ENCODE measurements at places on chromosomes 7 and 10. TPM values are rescaled to one million over a fixed set of nuclear protein-coding genes. Genes with fewer than 3 reads are reported as not detected.

The MALSU1 gene
- 49.0 TPM for total RNA-seq

The AFAP1L2 gene
- total RNA-seq: 6.1 TPM

The PPP1R17 gene
- not detected for total RNA-seq

The BMPR1A gene
- total RNA-seq: 66.2 TPM

The AEBP1 gene
- 124 TPM for total RNA-seq

The PTPRE gene
- total RNA-seq: 68.7 TPM

The NPSR1 gene
- total RNA-seq: not detected

The CXCL12 gene
- 91.4 TPM for total RNA-seq

The MYL10 gene
- not detected for total RNA-seq

The KLF14 gene
- 0.31 TPM for total RNA-seq

The OPN4 gene
- not detected for total RNA-seq

The MYO1G gene
- total RNA-seq: 11.9 TPM

The COL26A1 gene
- total RNA-seq: 4.7 TPM

The HOXA1 gene
- total RNA-seq: 0.31 TPM

The CPA4 gene
- 1.7 TPM for total RNA-seq

The ANXA11 gene
- total RNA-seq: 282 TPM

- no peak for DNase-seq
Observed at GRCh38 chr7:28579571-28579970, 167.3 kb downstream of the CREB5 start.

- no peak for DNase-seq
Observed at GRCh38 chr7:75536491-75536890, 44.4 kb downstream of the SPDYE5 start.

GRCh38 chr10:27819781-27820531 lies 74.3 kb upstream of the MKX start:
- DNase-seq: peak; percentile 63

GRCh38 chr7:117946151-117946633 lies 73.0 kb upstream of the CTTNBP2 start:
- DNase-seq: no peak

- peak; percentile 59 for DNase-seq
Observed at GRCh38 chr7:3908153-3908552, 607.1 kb downstream of the SDK1 start.

- no peak for DNase-seq
Observed at GRCh38 chr7:154638286-154638685, 364.6 kb downstream of the PAXIP1 start.

DNA sequence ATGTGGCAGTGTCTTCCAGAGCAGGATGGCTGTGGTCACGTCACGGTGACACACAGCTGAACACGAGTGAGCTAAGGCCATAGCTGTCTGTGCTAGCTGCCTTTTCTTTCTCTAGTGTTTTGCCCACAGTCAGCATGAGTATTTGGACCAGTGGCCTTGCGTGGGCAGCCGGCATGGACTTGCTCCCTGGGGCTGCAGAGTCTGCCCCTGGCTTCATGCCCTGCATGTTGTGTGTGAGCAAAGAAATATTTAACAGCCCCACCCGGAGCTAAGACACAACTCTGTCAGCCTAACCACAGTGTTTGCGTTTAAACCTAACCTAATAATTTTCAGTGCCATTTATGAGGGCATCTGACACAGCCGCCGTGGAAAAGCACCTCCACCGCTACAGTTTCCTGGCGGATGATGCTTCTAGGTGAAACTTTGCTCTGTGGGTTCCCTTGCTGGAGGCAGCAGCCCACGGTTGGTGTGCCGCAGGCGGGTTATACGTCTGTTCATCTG lies 14.6 kb downstream of the CHST12 start:
- DNase-seq: no peak

GRCh38 chr10:71128311-71128980 lies 83.9 kb upstream of the UNC5B start:
- no peak for DNase-seq

- no peak for DNase-seq
Observed at GRCh38 chr7:1926908-1927306, 256.8 kb downstream of the ELFN1 start.

DNA sequence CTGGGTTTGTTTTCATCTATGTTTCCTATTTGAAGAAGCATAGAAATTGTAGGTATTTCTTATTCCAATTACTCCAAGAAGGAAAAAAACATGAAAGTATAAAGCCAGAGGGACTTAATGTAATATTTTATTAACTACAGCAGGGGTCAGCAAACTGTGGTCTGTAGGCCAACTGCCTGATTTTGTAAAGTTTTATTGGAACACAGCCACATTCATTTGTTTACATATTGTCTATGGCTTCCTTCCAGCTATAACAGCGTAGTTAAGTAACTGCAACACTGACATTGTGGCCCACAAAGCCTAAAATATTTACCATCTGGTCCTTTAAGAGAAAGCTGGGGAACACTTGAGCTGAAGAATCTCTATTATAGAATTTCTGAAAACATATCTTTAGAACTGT lies 306.2 kb downstream of the BICC1 start:
- DNase-seq: peak; percentile 97

DNA sequence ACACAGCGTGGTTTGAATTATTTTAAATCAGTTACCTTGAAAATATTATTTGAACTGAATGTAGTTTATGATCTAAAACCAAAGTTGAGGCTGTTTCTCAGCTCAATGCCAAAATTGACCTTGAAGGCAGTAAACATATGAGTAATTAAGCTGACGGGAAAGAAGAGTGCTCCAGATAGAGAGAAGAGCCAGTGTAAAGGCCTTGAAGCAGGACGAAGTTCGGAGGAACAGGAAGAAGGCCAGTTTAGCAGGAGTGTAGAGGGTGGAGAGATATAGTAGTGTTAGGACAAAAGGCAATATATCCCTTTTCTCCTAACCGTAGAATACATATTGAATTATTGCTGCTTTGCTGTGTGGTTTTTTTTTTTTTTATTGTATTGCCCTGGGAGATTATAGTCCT lies 63.2 kb downstream of the CYP51A1 start:
- no peak for DNase-seq

- DNase-seq: no peak
Observed at GRCh38 chr10:73875139-73875475, 752 bp upstream of the CAMK2G start.

DNA sequence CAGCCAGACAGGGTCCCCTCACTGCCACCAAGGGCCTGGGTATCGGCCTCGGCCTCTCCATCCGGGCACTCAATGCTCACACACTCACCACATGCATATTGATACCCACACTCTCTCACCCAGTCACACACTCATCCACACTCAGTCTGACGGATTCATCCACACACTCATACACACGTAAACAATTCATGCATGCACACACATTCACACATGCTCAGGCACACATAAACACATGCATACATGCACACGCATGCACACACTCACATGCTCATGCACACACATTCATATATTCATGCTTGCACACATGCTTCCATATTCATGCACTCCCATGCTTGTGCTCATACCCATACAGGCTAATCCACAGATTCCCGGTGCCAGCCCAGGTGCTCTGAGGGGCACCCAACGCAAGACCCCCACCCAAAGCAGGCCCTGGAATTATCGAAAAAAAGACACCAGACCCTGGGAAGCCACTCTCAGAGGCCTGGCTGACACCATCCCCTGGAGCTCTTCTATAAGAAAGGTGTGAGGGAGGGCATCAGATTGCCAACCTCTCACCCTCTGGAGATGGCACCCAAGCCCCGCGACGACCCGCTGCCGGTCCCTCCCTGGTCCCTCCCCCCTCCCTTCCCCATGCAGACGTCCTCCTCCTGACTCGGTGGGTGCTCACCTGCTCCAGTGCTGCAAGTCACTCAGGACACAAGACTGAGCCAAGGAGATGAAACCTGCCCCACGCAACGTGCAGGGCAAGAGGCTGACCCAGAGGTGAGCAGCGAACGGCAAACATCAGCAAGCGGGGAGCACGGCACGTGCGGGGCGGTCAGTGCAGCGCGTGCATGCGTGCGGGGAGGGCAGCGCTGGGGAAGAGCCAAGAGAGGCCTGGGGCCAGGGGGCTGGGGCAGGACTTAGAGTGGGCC lies 15.2 kb downstream of the STK32C start:
- DNase-seq: no peak

GRCh38 chr7:142560166-142560565 lies 189.1 kb upstream of the PRSS1 start:
- DNase-seq: no peak

GRCh38 chr7:120988591-120989256 lies at the start of gene CPED1:
Gene CPED1, plus strand, starts transcription at chr7:120988711. Its CDS starts 911 bp downstream, at chr7:120989622.
- peak; percentile 92 for DNase-seq

- no peak for DNase-seq
Observed at GRCh38 chr10:123096452-123096851, 39.3 kb upstream of the HMX3 start.

- peak; percentile 71 for DNase-seq
Observed at GRCh38 chr10:124539935-124540641, 78.5 kb downstream of the LHPP start.

GRCh38 chr7:46153951-46154787 lies 233.1 kb upstream of the IGFBP3 start:
- no peak for DNase-seq

- DNase-seq: no peak
Observed at GRCh38 chr7:22116451-22117030, 170.8 kb upstream of the CDCA7L start.

GRCh38 chr10:130454543-130455000 lies 318.4 kb downstream of the GLRX3 start:
- DNase-seq: no peak

DNA sequence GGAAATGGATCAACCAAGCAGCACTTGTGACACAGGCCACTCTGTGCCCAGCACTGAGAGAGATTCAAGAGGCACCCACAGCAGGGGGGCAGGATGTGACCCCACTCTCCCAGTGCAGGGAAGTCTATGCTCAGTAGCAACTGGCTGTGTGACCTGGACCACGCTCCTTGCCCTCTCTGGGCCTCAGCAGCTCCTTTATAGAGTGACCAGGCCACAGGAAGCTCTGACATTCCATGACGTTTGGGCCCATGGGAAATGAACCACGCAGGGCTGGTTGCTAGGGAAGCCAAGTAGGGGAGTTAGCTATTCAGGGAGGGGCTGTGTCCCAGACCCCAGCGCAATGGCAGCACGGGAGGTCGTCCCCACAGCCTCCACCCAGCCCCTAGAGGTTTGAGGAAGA lies 232.6 kb downstream of the USP6NL start:
- DNase-seq: peak; percentile 15

DNA sequence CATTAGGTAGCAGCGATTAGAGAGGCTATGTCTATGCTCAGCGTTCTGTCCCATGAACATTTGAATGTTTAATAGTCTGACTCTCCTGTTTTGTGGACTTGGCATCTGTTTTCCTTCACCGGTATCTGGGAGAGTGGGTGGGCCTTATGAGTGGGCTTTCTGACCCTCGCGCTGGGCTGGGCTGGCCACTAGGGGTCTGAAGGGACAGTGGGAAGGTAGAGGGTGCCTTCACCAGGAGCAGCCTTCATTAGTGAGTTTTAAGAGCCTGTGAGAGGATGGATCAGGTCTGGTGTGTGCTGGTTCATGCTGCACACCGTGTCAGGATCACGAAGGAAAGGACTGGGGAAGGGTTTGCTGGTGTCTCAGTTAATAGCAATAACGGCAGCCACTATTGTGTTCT lies 33.4 kb downstream of the DCLRE1A start:
- DNase-seq: peak; percentile 14

GRCh38 chr10:26468700-26469099 lies 30.6 kb downstream of the APBB1IP start:
- no peak for DNase-seq

DNA sequence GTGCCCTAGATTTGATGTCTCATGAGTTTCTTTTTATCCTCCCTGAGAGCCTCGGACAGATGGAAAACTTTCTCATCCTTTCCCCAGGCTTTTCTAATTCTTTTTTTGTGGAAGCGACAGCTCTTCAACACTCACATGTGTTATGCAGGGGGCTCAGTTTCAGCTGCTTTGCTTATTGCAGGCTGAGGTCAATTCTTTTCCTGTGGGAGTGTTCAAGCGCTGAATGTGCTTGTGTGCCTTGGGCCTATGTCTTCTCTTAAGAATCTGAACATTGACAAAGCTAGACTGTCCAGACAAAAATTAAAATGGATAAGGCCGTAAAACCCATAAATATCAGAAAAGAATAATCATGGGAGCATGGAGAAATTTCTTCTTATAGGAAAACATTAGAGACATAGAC lies 125.2 kb upstream of the STEAP4 start:
- no peak for DNase-seq

DNA sequence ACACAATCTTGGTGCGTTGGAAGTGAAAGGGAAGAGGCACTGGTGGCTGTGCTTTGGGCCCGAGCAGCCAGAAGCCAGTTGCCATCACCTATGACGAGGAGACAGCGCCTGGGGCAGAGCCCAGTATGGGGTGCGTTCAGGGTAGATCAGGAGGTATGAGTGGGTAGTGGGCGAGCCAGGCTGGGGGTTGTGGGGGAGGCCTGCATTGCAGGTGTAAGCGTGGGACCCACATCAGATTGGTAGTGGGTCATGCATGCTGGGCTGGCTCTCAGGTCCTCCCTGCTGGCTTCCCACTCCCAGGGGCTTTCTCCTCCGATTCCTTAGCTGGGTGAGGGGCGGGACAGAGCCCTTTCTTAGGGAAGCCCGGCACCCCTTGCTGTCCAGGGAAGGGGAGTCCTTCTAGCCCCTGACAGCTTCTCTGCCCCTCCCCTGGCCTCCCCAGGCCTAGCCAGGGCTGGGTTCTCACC lies 445 bp upstream of the PVRIG start:
- DNase-seq: no peak

DNA sequence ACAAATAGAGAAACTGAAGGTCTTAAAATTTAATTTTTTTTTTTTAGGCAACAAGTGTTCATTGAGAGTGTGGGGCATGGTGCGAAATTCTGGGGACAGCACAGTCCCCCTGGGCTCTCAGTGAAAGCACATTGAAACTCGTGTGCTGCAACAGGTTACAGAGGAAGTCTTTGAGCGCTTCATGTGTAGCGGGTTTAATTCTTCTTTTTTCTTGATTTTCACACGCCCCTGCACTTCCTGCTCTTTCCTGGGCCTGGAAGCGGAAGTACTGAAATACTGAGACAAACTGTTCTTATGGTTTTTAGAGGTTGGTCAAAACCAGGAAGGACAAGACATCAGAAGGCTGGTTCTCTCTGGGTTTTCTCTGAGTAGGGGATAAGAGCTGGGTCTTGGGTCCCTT lies 203.5 kb downstream of the PTEN start:
- DNase-seq: no peak

DNA sequence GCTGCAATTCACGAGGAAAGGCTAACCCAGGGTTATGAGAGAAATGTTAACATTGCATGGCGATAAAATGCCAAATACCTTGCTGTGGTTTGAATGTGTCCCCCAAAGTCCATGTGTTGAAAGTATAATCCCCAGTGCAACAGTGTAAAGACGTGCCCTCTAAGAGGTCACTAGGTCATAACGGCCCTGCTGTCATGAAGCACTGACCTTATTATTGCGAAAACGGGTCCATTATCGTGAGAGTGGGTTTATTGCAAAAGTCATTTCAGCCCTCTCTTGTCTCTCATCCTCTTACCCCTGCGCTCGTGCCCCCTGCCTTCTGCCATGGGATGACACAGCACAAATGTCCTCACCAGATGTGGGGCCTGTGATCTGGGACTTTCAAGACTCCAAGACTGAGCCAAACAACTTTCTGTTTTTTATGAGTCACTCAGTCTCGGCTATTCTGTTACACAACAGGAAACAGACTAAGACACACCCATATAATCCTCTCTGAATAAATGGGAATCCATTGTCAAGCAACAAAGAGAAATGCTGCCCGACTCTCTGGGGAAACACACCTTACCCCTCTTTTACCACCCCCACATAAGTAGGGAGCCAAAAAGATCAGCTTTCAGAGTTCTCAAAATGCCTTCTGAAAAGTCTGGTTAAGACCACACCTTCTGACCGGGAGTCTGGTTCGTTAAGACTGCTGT lies 73.1 kb upstream of the UCN3 start:
- peak; percentile 35 for DNase-seq

Measured in lung (tissue), 17 donors.